ENCODE measurements at places on chromosomes 7 and 10.

GRCh38 chr10:73601486-73601921, 10.4 kb upstream of the USP54 start:
- peak; percentile 19 for DNase-seq

- peak; percentile 82 for DNase-seq
Observed at GRCh38 chr10:45001381-45002148, 842 bp downstream of the ZNF22 start.

DNA sequence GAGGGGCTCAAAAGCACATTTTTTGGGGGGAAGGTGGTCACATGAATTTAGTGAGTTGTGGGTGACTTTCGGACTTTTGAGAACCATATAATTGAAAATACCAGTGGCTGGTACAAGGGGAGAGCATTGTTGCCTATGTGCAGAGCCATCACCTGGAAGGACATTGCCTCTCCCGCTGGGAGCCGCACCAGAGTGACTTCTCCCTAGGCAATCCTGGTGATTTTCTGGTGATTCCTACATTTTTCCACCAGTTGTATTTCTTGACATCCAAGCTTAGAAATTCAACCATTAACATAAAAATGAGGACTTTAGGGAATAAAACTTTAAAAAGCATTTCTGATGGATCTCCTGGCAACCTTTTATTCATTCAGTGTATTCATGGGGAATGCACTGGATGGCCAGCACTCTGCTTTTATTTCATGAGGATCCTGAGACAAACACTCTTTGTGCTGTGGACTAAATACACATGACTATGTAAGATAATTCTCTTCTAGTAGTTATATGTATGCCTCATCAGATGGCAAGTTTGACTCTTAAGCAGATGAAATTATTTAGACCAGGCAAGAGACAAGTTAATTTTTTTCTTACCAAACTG, 41.8 kb upstream of the MKI67 start:
- no peak for DNase-seq

GRCh38 chr10:110560012-110560411, 7.5 kb upstream of the SMC3 start:
- no peak for DNase-seq

GRCh38 chr10:15997313-15997712, 137.0 kb upstream of the MINDY3 start:
- no peak for DNase-seq

- DNase-seq = peak; percentile 46
Observed at GRCh38 chr10:36448760-36449691, 676.4 kb upstream of the ANKRD30A start.

DNA sequence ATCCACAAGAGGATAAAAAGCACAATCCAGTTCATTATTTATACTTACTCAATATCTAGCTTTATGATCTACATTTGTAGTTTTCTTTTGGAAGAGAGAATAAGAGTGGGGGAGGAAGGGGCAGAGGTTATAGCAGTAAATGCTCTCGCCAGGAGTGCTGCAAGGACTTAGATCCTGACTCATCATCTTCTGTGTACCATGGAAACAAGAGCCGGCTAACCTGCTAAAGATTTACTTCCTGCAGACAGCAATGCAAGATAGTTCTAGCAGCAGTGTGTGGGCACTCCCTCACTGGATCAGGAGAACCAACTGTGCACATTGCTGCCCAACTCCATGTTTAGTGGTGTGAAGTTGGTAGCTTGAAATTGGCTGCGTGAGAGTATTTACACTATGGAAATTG, 47.7 kb upstream of the TRIL start:
- DNase-seq = peak; percentile 61

- DNase-seq = peak; percentile 64
Observed at GRCh38 chr7:93249491-93250148, 17.5 kb downstream of the VPS50 start.

DNA sequence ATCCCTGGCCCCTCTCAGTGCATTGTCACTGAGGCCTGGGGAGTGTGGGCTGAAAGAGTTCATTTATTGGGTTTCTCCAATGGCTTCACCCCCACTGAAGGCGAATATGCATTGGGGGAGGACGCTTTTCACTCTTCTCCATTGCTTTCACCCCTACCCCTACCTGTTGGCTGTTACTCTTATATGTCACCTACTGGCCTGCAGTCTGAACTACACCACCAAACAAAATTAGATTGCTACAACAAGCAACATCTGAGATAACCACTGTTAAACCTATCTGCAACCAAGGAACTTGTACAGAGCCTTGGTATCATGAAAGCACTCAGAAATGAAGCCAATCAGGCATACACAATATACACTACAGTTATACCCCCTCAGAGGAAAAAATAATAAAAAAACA, 203.7 kb downstream of the REEP3 start:
- DNase-seq = no peak

DNA sequence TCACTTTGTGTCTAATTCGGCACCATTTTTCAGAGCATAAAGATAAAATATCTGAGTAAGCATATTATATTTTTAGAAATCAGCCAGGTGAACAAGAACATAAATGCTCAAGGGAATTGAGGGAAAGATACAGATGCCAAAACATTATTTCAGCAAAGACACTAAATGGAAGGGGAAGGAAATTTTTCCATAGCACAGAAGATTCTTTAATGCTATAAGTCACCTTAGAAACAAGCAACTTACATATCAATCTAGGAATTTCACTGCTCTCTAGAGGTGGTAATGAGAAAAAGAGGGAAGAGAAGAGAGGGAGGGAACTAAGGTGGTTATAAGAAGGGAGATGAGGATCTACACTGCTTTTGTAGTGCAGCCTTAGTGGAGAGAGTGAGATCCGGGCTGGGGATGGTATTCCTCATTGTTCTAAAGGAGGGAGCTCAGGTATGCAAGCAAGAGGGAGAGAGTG, 20.4 kb downstream of the ZNF365 start:
- no peak for DNase-seq

DNA sequence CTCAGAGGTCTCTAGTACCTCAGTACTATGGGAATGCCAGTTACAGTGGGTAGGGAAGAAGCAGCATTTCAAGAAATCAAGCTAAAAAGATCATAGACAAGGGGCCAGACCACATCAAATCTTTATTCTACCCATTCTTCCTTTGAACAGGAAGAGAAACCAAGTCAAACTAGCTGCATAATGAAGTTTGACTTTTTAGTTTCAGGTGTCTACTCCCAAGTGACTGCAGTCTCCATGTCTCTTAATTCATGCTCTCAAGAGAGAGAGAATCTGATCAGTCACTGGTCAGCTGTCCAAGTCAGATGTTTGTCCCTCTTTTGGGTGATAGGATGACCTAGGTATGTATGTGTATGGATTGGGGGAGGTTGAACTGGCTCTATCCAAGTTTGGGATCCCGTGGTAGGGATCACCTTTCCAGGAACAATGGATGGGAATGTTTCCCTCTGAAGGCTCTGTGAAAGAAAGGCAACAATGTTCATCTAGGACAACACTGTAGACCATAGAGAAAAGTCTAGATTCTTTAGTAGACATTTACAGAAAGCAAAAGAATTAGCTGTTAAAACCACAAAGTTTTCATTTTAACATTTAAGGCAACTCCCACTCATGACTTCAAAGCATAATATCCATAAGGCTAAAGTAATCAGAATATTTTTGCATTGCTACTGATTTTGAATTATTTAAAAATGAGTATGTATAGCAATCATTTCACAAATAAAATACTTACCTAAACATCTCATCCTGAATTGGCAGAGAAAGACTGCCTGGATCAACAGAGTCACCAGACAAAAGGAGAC, 30.1 kb upstream of the PRTFDC1 start:
- no peak for DNase-seq

- peak; percentile 5 for DNase-seq
Observed at GRCh38 chr10:19043431-19043830, 5.2 kb upstream of the MALRD1 start.

GRCh38 chr10:121928528-121928884, 675 bp upstream of the ATE1 start:
- peak; percentile 26 for DNase-seq

DNA sequence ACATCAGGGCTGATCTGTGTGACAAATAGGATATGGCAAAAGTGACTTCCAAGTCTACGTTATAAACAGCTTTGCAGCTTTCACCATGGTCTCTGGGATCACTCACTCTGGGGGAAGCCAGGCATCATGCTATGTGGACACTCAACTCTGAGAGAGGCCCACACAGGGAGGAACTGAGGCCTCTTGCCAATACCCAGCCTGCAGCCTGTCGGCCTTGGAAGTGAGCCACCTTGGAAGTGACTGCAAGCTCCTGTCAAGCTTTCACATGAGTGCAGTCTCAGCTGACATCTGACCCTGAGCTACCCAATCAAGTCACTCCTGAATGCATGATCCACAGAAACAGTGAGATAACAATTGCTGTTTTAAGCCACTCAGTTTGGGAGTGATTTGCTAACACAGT, 56.5 kb downstream of the MMRN2 start:
- DNase-seq = peak; percentile 82

GRCh38 chr10:102676534-102677315, 32.4 kb downstream of the TRIM8 start:
- no peak for DNase-seq

DNA sequence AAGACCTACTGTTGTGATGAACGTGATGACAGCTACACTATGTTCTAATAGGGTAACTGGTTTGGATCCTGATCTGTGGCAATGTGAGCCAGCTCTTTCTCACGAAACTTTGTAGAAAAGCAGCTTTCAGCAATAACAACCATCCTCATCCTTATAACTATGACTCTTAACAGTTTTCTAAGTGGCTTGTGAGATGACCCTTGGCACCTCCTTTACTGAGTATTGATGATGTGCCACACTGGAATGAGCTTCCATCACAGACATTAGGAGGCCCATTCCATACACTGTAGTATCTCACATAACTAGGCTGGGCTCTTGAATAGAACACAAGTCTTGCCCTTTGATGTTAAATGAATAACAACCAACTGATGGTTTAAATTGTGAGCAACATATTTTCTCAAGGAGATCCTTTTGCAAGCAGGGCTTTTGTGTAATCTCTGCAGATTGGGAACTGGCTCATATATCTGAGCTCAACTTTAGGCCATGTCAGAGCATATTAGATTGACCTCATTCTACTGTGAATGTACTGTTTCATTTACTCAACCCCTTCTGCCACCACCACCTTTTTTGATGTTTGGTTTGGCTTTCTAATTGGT, 46.4 kb downstream of the MYPN start:
- DNase-seq = peak; percentile 41

DNA sequence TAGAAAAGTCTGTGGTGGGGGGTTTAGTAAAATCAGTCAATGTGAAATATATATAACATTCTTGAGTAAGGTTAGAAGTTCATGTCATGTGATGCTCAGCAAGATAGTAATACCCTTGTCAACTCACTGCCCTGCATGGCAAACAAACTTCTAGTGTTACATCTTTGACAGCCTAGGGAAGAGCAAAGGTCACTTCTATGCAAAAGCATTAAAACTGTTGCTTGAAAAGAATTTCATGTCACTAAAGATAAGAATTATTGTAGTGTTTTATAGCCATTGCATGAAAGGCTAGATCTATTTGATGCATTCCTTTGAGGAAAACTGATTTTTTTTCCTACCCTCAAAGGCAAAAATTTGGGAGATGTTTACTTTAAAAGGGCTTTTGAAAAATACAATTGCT, 176.0 kb downstream of the SKAP2 start:
- no peak for DNase-seq

GRCh38 chr7:36611703-36612102, 112.6 kb downstream of the AOAH start:
- DNase-seq = no peak

- DNase-seq = no peak
Observed at GRCh38 chr7:159007996-159008389, 136.7 kb downstream of the VIPR2 start.

- no peak for DNase-seq
Observed at GRCh38 chr7:99943641-99944496, 14.4 kb upstream of the GJC3 start.

- DNase-seq = no peak
Observed at GRCh38 chr10:104872691-104873090, 231.6 kb downstream of the SORCS3 start.

DNA sequence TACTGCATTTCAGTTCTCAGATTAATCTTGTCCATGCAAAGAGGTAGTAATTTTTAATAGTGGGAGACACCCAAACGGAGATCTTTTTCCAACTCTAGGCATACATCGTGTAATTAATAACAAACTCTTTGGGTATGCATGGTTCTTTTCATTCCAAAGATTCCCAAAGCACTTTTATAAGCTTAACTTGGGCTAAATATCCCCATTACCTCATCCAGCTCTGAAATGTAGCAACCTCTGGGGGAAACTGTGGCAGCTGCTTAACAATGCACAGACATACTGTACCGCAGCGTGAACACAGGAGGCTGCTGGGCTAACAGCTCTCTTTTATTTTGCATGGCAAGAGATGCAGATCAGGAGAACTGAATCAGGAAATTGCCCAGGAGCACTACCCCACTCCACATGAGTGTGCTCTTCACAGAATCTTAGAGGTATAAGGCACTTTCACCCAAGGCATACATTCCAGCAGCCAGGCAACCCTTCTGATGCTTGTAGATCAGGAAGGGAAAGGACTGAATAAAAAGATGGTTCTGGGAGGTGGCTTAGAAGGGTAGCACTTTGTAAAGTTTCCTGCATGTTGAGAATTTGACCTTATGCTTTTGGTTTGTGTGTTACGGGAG, 114.4 kb upstream of the GLI3 start:
- DNase-seq = no peak

DNA sequence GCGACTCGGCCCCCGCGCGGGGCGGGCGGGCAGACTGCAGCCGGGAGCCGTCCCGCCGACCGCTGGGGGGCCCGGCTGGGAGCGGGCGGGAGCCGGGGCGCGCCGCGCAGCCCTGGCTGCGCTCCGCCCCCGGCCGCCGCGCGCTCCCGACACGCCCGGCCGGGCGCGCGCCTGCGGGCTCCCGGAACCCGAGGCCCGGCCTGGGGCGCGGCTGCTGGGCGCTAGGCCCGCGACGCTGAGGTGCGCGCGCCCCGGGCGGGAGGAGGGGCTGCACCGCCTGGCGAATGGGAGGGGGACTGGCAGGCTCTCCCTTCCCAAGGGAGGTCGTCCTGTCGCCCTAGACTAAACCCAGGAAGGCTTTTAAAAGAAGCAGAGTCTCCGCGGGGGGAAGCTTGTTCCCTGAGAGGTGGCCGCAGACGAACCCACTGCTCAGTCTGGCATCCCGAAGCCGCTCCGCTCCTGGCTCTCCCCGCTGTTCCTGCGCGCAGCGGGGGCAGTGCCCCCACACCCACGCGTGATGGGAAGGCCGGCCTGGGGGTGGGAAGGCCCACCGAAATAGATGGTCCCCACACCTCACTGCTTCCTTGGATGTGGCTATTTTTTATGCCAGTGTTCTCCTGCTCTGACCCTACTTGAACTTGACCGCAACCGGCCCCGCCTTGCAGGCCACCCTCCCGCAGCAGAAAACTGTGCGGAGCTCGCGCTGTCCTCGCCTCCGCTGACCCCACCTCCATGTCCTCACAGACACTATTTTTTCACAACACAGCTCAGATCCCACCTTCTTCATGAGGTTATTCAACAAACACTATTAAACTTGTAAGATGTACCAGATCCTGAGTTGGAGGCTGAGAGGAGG, at the start of gene VOPP1:
VOPP1 (minus strand) TSS at position 125 of the 856 bp plus-strand sequence. CDS start 178 bp downstream, outside the sequence.
- peak; percentile 60 for DNase-seq

- no peak for DNase-seq
Observed at GRCh38 chr7:140670343-140670935, 2.3 kb upstream of the ADCK2 start.

- no peak for DNase-seq
Observed at GRCh38 chr7:23123007-23123406, 17.4 kb downstream of the KLHL7 start.

- no peak for DNase-seq
Observed at GRCh38 chr7:71772779-71773178, 639.4 kb downstream of the CALN1 start.
